ENCODE measurements at places on chromosomes 4 and X.

DNA sequence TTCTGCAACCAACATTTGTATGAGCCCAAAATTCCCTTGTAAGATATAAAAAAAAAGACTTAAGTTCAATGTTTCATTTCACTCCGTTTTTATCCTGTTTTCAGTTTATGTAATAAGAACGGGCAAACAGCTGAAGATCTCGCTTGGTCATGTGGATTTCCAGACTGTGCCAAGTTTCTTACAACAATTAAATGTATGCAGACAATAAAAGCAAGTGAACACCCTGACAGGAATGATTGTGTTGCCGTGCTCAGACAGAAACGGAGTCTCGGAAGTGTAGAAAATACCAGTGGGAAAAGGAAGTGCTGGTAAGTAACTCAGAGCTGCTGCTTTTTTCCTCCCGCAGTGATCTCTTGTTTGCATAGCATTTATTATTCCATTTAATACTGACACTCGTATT is 2.8 kb downstream of the ANKRD37 start:
- no peak for DNase-seq

GRCh38 chrX:107978707-107979307 is 3.4 kb downstream of the TEX13B start:
- no peak for DNase-seq

DNA sequence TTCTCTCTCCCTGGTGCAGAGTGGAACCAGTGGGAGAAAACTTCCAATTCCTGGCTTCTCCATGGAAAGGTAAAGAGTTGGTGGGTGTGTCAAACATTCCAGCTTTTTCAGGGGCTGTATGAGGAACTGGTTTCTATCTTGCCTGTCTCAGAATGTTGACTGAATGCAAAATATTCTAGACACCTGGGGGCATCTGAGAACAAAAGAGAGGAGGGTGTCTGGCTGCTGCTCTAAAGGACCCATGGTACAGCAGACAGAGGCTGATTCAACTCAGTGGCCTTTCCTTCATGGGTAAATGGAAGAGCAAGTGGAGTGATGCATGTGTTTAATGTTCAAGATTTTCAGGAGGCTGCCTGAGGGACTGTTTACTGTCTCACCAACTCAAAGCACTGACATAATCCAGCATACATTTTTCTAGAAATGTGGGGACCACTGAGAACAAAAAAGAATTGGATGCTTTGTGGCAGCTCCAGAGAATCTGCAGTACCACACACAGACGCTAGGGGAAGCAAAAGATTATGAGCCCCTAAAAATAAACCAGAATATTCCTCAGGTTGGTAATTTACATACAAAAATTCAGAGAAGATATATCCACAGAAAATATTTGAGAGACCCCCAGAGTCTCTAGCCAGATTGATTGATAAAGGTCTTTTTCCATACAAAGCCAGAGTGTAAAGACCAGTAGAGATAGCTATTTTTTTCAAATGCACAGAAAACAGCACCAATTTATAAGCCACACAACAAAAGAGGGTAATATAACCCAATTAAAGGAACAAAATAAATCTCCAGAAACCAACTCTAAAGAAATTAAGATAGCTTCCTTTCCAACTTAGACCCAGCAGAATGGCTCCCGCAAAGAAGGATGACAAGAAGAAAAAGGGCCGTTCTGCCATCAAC is 48.0 kb upstream of the STARD8 start:
- no peak for DNase-seq

DNA sequence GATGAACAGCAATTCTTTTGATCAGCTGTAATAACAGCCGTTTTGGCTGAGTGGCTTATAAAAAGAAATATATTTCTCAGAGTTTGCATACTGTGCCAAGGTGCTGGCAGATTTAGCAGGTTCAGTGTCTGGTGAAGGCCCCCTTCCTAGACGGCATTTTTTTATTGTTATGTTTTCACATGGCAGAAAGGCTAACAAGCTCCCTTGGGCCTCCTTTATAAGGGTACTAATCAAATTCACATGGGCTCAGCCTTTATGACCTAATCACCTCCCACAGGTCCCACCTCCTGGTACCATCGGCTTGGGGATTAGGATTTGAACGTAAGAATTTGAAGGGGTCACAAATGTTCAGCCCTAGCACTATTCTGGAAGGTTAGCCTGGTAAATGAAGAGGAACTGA is 431.9 kb downstream of the SPOCK3 start:
- DNase-seq = no peak

DNA sequence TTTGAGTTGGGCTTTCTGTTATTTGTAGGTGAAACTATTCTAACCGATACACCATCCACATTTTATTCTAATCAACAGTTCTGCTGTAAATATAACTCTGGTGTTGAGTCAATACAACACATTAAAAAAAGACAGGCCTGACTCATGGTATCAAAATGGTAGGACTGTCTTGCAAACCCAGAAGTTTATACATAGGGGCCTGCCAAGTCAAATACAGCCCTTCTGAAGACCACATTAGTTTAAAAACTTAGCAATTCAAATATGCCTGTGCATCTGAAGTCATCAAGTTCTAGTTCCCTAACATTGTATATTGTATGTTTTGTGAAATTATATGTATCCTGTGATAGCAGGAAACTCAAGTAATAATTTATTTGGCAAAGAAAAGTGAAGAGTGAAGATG is 24.4 kb upstream of the PDE5A start:
- no peak for DNase-seq

DNA sequence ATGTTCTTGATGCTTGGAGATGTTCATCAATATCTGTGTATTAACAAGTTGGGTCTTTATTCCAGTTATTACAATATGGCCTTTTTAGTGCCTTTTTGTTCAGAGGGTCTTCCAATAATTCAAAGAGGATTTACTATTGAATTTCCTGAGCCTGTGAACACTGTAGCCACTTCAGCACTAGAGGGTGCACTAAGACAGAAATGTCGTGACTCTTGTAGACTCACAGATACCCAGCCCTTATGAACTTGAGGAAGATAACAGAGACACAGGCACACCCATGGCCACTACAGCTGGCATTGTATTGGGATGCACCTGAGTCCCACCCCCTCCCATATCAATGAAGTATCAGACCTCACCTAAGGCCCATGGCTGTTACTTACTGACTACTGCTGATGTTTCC is 54.4 kb upstream of the ACTRT1 start:
- DNase-seq = no peak

DNA sequence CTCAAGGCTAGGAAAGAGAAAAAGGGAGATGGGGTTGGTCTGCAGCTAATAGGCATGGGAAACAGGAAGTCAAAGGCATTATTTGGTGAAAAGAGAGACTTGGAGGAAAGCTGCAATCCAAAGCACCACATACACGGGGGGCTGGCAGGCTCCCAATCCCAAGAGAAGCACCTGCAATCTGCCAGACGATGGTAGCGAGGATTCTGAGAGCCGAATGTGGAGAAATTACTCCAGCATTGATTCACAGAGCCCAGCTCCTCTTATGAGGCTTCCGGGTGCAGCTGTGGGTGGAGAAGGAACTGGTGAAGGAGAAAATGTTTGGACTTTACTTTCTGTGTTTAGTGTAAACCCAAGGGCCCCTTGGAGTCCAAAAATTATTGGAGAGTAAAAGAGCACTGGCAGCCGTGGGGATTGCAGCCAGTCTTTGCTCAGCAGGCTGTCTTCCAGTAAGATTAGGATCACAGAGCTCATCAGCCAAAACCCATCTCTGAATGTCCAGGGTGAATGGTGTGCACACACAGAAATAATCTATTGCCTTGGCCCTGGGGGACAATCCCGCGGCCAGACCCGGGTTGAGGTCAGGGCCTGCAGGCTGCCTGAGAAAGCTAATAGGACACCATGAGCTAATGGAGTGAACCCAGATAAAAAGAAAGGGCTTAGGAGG is 197.6 kb downstream of the KIT start:
- no peak for DNase-seq

- no peak for DNase-seq
Observed at GRCh38 chr4:145287351-145287750, 107.0 kb upstream of the OTUD4 start.

DNA sequence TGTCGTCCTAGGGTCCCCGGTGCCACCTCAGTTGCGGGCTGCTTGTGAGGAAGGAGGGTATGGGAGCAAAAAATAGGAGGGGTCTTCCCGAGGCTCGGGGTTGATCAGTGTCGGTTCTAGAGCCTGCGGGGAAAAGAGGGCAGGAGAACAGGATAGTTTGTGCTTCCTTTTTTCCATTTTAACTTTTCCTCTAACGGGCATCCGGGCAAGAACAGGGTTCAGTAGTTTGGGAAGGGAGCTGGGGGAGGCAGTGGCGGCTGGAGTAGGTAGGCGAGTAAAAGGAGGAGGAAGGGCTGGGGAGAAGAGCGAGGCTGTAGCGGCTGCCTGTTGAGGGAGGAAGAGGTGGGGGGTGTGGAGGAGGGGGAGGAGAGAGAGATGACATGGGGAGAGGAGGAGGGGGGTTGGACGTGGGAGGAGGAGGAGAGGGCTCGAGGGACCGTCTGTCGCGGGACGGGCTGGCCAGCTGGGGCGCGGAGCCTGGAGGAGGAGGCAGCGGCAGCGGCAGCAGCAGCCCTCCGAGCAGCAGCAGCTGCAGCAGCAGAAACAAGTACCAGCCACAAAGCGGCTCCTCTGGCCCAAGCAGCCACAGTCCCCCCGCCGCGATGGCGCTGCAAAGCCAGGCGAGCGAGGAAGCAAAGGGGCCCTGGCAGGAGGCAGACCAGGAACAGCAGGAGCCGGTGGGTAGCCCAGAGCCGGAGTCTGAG is at the start of gene SLC16A2:
Gene SLC16A2, plus strand, starts transcription at position 458 of the 704 bp plus-strand sequence. Its CDS starts 145 bp downstream, at position 603.
- DNase-seq = no peak

DNA sequence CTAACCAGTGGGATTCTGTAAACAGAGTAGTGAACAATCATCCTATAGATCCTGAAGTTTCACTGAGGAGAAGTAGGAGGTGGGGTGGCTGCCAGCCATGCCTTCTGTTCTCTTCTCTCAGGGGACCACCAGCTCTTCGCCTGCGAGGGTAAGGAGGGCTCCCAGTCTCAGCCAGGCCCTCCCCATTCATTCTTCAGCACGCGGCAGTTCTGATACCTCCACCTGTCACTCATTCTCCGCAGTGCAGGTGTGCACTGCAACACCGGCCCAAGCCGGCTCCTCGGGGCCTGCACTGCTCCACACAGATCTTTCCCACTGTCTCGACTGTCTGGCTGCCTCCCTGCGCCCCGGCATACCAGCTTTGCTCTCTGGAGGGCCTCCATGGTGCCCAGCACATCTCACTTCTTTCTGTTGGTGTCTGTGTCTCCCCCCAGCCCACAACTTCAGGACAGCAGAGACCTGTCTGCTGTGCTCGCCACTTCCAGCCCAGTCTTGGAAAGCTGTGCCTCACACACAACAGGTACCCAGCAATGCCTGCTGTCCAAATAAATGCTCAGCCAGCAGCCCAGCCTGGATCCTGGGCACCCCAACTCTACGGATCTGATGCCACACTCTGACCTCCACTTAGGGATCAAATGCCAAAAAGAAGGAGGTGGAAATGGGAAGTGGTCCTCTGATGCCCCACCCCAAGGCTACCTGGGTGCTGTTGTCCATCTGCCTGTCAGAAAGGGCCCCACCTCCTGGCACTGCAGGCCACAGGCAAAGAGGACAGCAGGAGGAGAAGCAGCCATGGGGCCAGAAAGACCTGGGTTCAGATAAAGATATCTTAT is 29.0 kb downstream of the ACOX3 start:
- no peak for DNase-seq

DNA sequence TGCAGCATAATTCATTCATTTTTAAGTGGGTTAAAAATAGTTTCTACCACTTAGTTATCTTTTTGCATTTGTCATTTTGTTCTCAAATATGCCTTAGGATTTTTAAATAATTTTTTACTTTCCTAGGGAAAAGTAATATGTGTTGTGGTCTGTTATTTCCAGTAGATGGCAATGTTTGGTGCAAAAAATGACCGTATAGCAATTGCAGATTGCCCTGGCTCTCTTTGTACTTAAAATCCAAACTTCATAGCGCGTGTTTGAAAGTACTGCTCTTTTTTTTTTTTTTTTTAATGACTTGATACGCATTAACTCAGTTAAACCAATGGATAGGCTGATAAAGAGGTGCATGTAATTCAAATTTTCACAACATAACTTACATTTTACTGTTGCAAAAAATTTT is 74.4 kb upstream of the RBMX start:
- no peak for DNase-seq

Data from stimulated activated CD4-positive, alpha-beta T cell treated with anti-CD3 and anti-CD28 coated beads, TNF-alpha, amount 100 ng/mL, for 24 hours (primary cell).